ENCODE measurements at places on chromosomes 16 and 17.

- DNase-seq, result no peak
Observed at GRCh38 chr16:10852948-10853347, 24.1 kb upstream of the CIITA start.

- no peak for DNase-seq
Observed at GRCh38 chr17:70034158-70034557, 40.9 kb upstream of the KCNJ16 start.

- DNase-seq, result no peak
Observed at GRCh38 chr17:70906808-70907207, 737.5 kb downstream of the KCNJ2 start.

DNA sequence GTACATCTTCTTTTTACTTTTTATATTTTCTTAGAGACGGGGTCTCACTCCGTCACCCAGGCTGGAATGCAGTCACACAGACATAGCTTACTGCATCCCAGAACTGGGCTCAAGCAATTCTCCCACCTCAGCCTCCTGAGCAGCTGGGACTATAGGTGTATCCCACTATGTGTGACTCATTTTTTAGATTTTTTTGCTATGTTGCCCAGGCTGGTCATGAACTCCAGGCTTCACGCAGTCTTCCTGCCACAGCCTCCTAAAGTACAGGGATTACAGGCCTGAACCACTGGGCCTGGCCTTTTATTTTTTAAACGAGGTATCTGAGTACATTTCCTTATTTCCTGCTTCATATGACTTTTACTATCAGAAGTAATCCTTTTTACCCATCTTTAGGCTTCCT, 48.0 kb downstream of the GLG1 start:
- DNase-seq, result no peak

- DNase-seq, result no peak
Observed at GRCh38 chr16:29656688-29657523, 6.1 kb upstream of the SPN start.

DNA sequence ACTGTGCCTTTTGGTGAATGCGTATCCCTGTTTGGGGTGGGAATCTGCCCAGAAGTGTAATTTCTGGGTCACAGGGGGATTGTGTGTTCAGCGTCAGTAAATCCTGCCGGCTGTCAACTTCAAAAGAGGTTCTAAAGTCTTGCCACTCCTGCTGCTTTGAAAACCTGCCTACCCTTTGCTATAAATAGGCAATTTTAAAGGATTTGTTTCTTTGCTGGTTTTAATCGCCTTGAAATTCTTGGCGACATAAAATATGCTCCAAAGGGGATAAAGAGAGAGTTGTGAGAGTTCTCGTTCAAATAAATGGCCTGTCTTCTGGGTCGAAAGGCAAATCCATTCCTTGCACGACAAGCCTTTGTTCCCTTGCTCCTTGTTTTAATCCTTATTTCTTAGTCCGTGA, 143.4 kb downstream of the IRF8 start:
- no peak for DNase-seq

DNA sequence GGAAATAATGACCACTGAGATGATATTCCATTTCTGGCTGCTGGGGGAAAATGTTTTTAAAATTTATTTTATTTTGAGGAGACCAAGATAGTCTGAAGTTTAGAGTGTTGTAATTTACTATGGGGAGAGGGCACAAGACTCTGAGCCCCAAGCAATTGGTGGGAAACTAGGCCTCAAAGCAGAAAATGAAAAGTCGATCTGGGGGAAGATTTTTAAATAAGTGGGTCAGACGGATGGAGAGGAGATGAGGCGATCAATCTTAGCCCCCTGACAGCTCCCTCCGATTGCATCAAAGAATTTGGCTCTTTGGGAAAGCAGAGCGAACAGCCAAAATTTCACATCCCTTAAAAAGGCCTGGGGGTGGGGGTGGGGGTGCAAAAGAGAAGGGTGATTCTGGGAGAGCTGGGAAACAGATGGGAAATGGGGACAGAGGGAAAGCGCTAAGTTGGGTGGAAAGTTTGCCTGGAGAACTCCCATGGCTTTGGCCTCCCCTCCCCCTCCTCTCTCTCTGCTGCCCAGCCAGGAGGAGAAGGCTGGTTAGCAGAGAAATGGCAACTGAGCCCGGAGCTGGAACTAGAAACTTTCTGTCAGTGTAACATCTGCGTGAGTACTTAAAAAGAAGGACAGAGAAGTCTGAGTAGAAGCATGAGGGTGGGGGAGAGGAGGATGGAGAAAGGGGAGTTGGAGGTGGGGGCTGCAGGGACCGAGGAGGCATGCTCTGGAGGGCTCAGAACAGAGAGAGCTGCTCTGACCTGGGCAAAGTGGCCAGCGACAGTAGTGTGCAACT, 1.4 kb upstream of the HOXB2 start:
- DNase-seq, result peak; percentile 67

- DNase-seq, result no peak
Observed at GRCh38 chr16:17519101-17519955, 48.6 kb upstream of the XYLT1 start.

DNA sequence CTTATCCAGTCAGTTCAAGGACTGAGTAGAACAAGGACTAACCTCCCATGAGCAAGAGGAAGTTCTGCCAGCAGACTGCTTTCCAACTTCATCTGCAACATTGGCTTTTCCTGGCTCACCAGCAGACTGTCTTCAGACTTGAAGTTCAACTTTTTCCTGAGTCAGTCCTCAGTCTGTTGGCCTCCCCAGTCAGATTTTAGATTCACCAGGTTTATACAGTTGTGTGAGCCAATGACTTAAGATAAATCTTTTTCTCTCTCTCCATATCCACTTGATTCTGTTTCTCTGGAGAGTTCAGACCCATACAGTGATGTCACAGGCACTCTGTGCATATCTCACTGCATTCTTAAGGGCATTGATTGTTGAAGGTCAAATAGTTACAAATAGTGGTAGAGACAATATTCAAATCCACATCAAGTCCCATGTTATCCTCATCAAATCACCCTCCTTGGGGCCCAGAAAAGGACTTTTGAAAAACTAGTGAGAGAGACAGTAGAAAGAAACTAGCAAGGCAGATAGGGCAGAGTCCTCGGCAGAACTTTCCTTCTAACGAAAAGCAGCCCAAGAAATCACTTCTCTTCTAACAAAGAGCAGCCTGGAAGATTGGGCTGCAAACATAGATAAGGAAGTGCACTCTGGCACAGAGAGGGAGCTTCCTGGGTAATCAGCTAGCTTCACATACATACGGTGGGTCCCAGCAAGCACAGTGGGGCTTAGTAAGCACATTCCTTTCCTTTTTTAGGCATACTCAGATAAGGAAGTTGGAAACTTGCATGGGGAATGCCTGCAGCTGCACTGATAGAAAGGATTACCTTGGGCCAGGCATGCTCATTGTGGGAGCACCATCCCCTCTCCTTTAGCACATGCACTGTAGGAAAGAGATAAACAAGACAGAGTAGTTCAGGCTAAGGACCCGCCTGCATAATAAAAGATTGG, 132.3 kb upstream of the FAM20A start:
- peak; percentile 38 for DNase-seq

- peak; percentile 63 for DNase-seq
Observed at GRCh38 chr17:1714980-1715802, 5.0 kb upstream of the TLCD2 start.

DNA sequence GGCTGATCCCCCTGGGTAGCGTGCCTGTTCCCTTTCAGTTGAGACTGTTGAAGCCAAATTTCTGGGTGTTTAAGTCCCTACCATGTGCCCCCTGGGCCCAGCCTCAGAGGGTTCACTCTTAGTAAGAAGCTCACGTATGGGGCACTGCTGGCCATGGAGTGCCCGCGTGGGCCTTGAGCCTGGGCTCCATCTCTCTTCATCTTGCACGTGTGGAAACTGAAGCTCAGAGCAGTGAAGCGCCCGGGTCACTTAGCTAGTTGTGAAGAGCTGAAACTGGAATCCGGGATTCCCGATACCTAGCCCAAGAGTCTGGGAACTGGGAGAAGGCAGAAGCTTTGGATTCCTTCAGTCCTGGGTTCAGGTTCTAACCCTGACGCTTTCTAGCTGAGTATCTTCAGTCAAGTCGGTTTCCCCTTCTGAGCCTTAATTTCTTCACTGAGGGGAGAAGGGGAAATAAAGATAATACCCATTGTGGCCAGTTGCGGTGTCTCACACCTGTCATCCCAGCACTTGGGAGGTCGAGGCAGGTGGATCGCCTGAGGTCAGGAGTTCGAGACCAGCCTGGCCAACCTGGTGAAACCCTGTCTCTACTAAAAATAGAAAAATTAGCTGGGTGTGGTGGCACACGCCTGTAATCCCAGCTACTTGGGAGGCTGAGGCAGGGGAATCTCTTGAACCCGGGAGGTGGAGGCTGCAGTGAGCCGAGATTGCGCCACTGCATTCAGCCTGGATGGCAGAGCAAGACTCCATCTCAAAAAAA, 103.9 kb downstream of the OR1D5 start:
- no peak for DNase-seq

- no peak for DNase-seq
Observed at GRCh38 chr16:35743101-35743692, 2283.8 kb downstream of the TP53TG3F start.

Measured in fibroblast of skin of left biceps (primary cell).